Adrenal gland (tissue), 19 donors: ENCODE measurements at places on chromosomes 16 and 17. TPM values are rescaled to one million over a fixed set of nuclear protein-coding genes. Genes with fewer than 3 reads are reported as not detected.

DNA sequence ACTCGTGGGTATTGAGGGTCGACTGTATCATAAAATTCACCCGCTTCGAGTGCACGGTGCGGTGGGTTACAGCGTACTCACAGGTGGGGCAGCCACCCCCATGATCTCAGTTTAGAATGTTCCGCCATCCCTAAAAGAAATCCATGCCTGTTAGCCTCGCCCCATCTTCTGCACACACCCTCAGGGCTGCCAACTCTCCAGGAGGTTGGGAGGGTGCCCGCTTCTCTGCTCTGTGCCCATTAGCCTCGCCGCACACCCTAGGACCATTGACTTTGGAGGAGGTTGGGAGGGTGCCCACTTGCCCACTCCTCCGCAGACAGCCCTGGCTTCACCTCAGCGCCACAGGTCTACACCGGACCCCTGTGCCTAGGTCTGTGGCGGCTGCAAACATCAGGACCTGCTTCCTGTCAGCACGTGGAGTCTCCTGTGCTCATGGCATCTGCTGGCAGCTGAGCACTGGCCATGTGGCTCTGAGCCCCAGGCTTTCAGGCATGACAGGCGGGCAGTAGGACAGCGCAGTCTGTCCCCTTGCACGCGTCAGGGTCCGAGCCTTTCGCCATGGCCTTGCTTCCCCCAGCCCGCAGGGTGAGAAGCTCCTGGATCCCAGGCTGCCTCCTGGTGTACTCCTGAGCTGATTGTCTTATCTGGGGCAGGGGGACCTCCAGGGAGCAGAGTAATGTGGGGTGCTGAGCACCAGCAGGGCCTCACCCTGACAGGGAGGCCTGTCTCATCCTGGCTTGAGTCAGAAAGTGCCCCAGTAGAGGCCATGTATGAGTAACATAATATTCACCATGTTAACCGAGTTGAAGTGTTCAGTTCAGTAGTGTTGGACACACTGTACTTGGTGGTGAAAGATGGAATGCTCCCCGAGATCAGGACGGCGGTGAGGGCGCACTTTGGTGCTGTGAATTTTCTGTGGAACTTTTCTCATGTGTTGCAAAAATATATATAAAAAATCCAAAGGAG lies 21.9 kb downstream of the NME3 start:
- H3K27ac ChIP-seq, result no peak overlapping the region
- no peak for DNase-seq
- no peaks in the 10 kb centered on the region for H3K27me3 ChIP-seq
- no peaks in the 10 kb centered on the region for H3K4me1 ChIP-seq

- no peak overlapping the region for H3K27ac ChIP-seq
- no peak for DNase-seq
- H3K27me3 ChIP-seq, result no peaks in the 10 kb centered on the region
- no peaks in the 10 kb centered on the region for H3K36me3 ChIP-seq
Measured at GRCh38 chr17:42039794-42040763, 10.3 kb downstream of the C17orf113 start.

- H3K27me3 ChIP-seq, result no peaks in the 10 kb centered on the region
- no peaks in the 10 kb centered on the region for H3K36me3 ChIP-seq
- no peak for DNase-seq
- no peak overlapping the region for H3K27ac ChIP-seq
- H3K4me3 ChIP-seq, result no peak overlapping the region
Measured at GRCh38 chr16:54875443-54875842, 55.2 kb upstream of the IRX5 start.

Gene PPP1R27
- not detected for total RNA-seq
